ENCODE measurements at places on chromosomes 6 and 20.

GRCh38 chr6:52548353-52548713 is 28.5 kb downstream of the TRAM2 start:
- no peak for DNase-seq

DNA sequence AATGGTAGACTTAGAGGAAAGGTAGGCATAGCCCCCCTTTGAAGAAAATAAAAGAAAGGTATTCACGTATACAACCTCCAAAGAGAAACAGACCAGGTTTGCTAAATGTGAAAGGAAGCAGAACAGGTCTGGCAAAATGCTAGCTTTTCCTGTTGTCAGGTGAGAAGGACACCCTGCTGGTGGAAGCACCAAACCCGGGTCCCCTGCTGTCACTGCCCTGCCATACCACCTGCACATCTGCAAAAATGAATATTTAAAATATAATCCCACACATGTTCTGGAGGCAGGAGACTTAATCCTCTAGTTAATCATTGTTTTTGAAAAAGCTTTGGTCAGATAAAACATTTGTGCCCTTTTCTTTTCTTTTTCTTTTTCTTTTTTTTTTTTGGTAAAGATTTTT is 48.9 kb upstream of the OLIG3 start:
- DNase-seq = no peak

DNA sequence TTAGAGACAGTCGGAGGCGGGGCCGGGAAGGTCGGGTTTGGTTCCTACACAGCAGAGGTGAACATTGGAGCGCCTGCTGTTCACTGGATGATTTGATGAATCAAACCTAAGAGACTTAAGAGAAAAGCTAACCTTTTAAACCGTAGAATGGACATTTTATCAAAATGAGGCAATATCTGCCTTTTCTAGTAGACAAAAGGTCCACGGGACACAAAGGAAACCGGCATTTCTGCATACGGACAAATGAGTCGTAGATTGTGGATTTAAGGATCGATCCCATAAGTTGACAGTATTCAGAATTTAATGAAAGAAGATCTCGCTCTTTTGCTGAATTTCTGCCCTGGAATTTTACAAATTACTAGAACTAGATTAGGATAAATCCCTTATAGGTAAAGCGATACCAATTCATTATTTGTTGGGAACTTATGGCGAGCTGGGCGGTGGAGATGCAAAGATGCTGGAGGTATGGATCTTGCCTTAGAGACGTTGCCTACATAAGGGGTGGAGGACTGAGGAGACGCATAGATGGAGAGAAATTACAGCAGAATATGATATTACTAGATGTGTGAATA is 400 bp downstream of the PAK1IP1 start:
- DNase-seq = no peak

DNA sequence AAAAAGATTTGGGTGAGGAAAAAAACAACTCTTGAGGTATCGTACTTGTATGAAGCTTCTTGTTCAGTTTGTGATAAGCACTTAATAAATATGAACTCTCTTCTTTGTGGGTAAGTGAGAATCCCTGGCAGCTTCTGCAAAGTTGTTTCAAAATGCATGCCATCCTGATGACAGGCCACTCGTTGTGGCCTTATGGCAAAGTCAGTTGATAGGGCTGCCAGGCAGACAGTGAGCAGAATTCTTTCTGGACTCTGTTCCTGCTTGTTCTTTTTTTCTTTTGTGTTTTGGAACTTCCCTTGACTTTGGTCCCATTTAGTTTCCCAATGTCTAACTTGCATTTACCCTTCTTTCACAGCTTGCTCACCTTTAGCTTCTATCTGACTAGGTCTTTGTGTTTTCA is 983.5 kb upstream of the FLRT3 start:
- no peak for DNase-seq

GRCh38 chr6:72784071-72784470 is 162.2 kb downstream of the KCNQ5 start:
- DNase-seq = no peak

GRCh38 chr6:51513891-51514747 is 573.3 kb downstream of the PKHD1 start:
- no peak for DNase-seq

DNA sequence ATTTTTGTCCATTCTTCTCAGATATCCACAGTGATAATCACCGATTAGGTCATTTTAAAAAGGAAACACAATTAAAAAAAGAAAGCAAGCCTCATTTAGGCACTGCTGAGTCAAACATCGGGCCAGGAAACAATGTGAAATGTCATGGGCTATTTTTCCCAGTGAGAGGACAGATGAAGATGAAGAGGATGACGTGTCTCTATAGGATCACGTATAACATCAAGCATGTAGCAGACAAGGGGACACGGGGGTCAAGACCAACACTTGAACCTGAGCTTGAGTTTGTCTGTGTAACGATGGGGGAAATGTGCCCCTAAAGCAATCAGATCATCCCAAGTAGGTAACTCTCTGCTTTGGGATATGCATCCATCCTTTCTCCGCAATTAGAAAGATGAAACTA is 553.2 kb downstream of the CD83 start:
- no peak for DNase-seq

- DNase-seq = peak; percentile 37
These were observed 597 bp downstream of the ADA start for GRCh38 chr20:44650771-44651433.

DNA sequence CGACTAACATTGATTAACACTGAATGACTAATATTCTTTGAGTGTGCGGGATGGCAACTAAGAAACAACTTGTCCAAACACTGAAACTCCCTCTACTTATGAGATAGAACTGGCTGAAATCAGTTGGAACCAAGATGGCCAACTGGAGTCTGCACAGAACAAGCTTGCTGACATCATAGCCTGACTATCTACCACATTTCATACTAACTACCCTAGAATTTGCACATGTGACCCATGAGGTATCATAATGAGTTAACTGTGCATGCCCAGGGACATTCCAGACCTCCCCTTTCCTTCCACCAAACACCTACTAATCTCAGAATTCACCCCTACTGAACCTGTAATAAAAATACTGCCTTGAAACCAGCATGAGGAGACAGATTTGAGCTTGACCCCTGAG is 43.2 kb downstream of the PHIP start:
- no peak for DNase-seq

GRCh38 chr6:16228709-16229665 is 9.4 kb upstream of the GMPR start:
- DNase-seq = no peak

DNA sequence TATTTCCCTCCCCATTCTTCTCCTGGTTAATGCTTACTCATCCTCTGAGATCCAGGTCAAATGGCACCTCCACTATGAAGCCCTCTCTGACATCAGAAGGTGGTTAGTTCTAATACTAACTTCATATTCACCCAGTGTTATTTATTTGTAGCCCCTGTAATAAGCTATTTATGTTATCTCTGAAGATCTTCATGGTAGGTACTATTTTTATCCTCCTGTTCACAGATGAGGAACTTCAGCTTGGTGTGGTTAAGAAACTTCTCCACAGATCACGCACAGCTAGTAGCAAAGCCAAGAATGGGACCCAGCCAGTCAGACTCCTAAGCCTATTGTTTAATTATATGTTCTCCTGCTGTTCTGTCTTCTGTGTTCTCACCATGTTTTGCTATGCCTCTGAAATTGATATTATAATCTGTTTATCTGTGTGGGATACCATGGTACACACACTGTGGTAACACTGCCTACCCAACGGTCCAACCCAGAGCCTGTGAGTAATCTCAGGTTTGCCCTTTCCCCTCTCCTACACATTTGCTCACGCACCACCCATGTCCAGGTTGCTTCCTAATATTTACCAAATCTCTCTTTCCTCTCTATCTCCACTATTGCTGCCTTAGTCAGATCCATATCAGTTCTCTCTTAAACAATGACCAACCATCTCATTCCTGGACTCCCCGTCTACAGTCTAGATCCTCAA is 98.4 kb downstream of the IPCEF1 start:
- no peak for DNase-seq

DNA sequence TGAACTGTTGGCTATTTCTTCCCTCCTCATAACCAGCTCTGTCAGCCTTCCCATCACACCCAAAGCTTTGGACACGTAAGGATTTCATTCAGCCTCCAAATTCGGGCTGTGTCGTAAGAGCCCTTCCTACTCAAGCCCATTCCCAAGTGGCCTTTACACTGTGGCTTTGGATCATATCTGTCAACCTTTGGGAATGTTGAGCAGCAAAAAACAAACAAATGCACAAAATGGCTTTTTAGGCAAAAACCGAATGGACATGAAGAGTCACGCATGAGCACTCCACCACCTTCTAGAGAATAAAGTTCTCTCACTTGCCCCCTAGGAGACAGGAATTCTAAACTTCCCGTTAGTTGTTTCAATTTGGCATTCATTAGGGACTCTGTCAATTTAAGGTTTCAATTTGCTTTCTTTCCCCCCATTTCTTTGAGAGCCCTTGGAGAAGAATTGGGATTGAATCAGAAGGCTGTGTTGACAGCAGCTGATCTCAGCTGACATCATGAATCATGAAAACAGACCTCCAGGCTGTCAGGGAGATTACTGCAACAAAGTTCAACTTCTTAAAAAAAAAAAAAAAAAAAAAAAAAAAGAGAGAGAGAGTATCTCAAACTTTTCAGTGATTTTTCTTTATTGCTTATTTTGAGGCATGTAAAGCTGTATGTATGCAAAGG is 110.3 kb downstream of the BCAS1 start:
- no peak for DNase-seq

DNA sequence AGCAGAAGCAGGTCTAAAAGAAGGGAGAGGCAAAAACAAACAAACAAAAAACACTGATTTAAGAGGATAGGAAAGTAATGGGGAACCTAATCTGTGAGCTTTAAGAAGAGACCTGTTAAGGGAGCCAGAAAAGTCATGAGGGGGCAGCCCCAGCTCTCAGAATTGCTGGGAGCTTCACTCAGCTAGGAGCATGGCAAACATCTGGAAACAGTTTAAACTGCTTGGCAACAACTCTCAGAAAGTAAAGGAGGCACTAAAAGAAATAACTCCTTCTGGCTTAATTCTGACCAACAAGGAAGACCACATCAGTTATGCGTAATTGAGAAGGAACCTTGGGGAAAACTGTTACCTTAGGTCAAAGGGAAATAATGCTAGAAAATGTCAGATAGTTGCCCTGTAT is 121.4 kb downstream of the LAMP5 start:
- no peak for DNase-seq

GRCh38 chr20:32751702-32752457 is 8.6 kb upstream of the COMMD7 start:
- no peak for DNase-seq

DNA sequence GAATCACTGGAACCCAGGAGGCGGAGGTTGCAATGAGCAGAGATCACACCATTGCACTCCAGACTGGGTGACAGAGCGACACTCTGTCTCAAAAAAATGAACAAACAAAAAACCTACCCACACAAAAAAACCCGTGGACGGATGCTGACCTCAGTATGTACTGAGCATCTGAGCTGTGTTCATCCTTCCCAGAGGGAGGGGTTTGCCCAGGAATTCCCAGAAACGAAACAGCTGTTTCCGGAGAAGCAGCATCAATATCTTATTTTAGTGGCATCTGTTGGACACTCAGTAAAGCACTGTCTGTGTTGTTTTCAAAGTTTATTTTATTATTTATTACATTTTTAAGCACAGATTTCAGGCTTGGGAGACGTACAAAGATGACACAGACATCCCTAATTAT is 18.7 kb downstream of the NANP start:
- no peak for DNase-seq

- no peak for DNase-seq
These were observed 107.5 kb upstream of the TMEM170B start for GRCh38 chr6:11430036-11430435.

GRCh38 chr20:57791966-57792365 is 82.2 kb upstream of the PMEPA1 start:
- no peak for DNase-seq

DNA sequence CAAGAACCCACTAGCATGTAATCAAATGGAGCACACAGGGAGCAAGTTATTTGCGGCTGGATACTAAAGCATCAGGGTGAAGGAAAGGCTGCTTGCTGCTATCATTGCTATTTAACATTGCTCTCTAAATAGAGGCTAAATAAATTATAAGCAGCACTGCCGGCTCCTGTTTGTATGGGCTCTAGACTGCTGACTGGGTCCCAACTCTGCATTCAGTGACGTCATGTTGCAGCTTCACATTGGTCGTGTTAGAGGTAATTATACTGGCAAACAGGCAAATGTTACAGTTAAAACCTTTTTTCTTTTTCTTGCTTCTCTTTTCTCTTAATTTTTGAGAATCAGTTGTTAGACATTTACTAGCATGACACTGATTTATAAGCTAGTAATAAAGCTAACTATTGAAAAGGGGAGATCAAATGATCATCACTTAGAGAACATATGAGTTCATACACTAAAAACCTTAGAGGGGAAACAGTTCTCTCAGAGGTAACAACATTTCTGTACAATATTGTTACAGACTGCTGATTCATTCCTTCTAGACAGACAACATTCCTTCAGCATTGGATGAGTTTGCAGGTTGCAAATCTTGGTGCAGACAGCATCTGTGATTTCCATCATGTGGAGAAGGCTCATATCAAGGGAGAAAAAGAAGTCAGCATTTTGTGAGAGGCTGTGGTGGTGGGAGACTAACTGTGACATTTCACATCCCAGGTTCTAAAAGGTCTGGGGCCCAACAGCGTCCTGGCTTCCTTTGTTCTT is 15.9 kb downstream of the RFPL4B start:
- no peak for DNase-seq

DNA sequence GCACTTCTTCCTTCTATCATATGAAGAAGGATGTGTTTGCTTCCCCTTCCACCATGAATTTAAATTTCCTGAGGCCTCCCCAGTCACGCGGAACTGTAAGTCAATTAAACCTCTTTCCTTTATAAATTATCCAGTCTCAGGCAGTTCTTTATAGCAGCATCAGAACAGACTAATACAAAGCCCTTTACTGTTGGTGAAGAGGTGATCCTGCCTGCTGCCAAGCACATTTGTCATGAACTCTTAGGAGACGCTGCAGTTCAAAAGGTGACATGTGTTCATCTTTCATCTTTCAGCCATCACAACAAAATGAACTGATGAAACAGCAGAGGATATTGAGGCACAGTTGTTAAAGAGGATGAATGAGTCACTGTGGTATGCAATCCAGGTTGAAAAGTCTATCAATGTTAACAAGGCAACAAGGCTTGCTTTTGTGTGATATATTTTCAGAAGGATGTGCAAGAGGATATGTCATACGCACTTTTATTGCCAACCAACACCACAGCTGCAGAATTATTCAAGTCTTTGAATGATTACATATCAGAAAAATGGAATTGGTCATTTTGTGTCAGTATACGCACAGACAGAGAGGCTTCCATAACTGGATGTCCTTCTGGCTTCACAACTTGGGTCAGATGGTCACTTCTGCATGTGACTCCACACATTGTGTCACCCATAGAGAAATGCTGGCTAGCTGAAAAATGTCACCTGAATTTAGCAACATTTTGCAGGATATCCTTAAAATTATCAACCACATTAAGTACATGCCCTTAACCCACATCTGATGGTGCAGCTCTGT is 52.4 kb upstream of the PLN start:
- no peak for DNase-seq

DNA sequence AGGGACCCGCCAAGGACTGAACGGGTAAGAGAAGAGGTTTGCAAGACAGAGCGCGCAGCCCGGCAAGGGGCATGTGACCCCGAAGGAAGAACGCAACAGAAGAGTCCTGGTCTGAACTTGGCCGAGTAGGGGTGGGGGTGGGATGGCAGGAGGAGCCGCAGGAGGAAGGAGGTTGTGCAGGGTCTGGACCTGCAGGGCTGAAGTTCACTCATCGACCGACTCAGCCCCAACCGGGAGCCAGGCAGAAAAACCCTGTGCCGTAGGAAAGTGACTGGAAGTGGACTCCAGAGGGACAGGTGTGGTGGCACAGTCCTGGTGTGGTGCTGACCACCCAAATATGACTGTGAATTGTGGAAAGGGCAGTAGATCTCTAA is 15.2 kb downstream of the ADISSP start:
- DNase-seq = no peak

All from T-helper 9 cell (primary cell).